Activated CD4-positive, alpha-beta T cell treated with anti-CD3 and anti-CD28 coated beads for 24 hours (primary cell): ENCODE measurements at places on chromosomes 4 and X.

- no peak for DNase-seq
These were observed 61.8 kb downstream of the CLNK start for GRCh38 chr4:10622728-10623127.

DNA sequence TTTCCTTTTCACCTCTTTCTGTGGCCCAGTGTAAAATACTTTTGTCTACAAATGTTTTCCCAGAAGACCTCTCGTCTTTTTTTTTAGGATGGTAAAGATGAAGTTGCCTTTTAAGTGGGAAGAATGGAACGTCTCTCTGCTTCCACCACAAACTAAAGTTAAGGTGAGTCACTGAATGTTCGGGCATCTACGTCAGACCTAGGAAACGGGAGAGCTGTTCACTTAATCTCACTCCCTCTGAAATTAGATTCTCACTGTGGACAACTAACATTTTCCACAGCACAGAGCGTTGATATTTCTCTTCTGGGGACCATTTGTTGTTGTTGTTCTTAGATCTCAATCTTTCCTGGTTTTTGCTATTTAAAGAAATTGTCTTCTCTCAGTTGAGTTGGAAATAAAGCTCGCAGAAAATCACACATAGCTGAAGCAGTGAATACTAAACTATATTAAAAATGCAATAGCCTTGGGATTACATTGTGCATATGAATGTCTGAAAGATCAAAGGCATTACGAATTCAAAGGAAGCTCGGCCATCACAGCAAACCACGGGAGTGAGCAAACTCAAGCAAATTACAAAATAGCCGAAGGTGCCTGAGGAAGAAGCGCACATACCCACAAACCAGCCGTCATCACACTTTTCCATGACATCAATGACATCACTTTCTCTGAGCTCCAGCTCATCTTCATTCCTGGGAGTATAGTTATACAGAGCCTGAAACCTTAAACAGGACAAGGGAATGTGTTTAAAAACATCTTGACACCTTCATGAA, 53.9 kb upstream of the PDLIM3 start:
- no peak for DNase-seq

- no peak for DNase-seq
These were observed 195.3 kb downstream of the CHIC1 start for GRCh38 chrX:73758250-73758649.

GRCh38 chr4:148444296-148445070, 2.3 kb upstream of the NR3C2 start:
- no peak for DNase-seq

- no peak for DNase-seq
These were observed 622.7 kb upstream of the GRID2 start for GRCh38 chr4:91681091-91681490.
